ENCODE measurements at places on chromosomes 1 and 21.

DNA sequence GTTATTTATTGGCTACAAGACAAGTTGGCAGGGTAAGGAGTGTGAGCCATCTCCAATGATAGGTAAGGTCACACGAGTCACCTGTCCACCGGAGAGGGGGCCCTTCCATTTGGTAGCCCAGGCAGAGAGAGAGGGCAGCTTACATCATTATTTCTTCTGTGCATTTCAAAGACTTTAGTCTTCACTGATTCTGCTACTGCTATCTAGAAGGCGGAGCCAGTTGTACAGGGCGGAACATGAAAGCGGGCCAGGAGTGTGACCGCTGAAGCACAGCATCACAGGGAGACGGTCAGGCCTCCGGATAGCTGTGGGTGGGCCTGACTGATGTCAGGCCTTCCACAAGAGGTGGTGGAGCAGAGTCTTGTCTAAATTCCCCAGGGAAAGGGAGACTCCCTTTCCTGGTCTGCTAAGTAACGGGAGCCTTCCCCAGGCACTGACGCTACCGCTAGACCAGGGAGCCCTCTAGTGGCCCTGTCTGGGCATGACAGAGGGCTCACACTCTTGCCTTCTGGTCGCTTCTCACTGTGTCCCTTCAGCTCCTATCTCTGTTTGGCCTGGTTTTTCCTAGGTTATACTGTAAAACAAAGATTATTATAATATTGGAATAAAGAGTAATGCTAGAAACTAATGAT lies 36.7 kb downstream of the ZNF695 start:
- DNase-seq = peak; percentile 8

GRCh38 chr1:11873395-11874257 lies 14.9 kb upstream of the NPPB start:
- DNase-seq = no peak

GRCh38 chr1:42962641-42963377 lies 4.1 kb upstream of the SLC2A1 start:
- no peak for DNase-seq

DNA sequence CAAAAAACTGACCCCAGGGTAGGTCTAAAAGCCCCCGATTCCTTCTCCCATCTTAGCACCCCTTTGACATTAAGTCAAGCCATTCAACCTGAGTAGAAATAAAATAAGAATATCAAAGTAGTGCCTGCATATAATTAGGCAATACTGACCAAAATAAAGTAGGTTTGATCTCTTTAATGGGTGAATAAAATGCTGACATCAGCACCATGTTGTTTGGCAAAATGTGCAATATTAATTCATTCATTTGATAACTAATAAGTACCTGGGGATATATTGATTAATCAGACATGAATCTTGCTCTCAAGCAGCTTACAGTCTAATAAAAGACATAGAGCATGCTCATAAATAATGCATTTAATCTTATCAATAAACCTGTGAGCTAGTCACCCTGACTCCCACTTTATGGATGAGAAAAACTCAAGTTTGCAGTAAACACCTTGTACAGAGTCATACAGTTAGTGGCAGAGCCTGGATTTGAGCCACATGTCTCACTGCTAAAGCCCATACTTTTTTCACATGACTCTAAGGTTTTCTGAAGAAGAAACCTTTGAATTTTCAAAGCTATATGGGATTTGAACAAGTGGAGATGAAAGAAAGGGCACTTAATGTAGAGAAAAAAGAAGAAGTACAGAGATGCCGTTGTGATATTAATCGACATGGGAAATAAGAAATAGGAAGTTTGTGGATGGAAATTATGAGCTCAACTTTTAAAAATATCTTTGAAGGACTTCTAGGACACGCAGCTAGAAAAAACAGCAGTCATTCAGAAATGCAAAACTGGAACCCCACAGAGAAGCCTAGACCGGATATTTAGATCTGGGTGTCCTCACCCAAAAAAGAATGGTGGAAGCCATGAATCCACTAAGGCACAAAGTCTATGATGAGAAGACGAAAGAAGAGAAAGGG lies 183.9 kb downstream of the TOMM20 start:
- no peak for DNase-seq

DNA sequence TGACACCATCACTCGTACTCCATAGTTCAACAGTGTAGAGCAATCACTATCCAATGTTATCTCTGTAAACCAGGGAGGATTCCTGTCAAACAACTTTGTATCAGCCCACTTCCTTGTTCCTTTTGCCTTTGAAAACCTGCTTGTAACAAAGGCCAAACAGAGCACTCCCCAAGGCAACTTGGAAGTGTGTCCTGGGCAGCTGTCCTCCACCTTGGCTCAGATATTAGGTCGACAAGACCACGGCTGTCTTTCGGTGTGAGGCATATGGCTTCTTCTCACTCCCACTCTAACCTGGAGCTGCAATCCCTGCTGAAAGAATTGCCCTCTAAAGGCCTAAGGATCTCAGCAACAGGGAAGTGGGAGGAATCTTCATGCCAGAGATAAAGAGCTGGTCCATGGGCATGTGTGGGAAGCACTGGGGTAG lies 66.7 kb downstream of the ITPKB start:
- DNase-seq = no peak

DNA sequence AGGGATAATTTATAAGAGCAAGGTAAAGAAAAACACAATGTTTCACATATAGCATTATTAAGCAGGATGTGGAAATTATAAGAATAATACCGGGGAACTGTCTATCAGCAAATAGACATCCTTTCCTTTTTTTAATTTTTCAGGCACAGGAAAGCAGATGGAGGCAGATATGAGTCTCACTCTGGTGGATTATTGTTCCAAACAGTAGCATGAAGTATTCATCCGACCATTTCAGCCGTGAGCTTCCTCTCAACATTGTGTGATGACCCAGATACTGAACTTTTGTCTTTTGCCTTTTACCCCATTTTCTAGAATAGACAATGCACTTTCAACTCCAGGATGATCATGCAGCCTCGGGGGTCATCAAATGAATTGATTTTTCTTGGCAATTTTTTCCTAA lies 599.8 kb downstream of the ADGRL2 start:
- no peak for DNase-seq

DNA sequence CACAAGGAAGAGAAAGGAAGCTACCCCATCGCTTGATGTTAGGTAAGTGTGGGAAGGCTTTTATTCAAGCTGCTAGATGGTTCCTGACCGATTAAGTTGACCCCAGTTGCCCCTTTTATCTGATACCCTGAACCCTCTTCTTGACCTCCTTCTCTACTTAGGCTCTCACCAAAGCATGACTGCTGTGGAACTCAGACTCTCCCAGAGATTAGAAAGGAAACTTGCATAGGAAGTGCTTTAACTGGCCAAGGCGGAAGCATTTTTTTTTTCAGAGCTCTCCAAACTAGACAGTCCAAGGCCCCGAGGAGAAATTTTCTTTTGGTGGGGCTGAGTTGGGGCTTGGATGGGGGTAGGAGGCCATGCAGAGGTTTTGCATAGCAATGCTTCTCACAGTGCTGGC lies 101.3 kb upstream of the USP24 start:
- no peak for DNase-seq

DNA sequence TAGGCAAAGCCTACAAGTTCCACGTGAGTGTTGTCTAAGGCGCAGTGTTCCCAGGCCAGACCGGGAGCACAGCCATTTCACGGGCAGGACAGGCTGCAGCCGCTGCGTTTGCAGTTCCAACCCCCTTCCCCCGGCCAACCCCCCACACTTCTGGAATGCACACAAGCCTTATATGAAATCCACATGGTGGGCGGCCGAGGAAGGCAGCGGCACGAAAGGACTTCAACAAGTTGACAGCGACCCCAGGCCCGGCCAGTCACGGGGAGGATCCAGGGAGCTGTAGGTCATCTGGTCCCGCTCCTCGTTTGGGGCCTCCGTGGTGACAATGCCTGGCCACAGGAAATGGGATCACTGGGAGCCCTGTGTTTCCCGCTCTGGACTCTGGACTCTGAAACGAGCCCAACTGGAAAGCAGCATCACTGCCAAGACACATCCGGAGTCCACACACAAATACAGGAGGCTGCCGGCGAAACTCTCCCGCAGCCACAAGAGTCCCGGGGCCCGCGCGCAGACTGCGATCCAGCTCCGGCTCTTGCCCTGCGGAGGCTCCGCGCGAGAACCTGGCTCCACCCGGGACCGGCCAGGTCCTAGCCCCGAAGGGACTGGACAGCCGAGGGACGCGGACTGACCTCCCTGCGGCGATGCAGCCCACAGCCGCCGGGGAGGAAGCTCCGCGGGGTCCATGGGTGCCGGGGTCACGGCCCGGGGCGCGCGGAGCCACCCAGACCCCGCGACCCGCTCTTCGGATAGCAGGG lies 794 bp downstream of the NID1 start:
- no peak for DNase-seq

- no peak for DNase-seq
Observed at GRCh38 chr21:36926989-36927718, 39.3 kb downstream of the HLCS start.

- DNase-seq = no peak
Observed at GRCh38 chr1:219460896-219461815, 151.7 kb downstream of the ZC3H11B start.

- no peak for DNase-seq
Observed at GRCh38 chr21:17554679-17555465, 42.0 kb downstream of the CXADR start.

GRCh38 chr1:50836117-50836516 lies 124.0 kb downstream of the FAF1 start:
- no peak for DNase-seq

- no peak for DNase-seq
Observed at GRCh38 chr1:65319141-65319540, 9.8 kb downstream of the DNAJC6 start.

- no peak for DNase-seq
Observed at GRCh38 chr1:173954179-173954578, 37.1 kb upstream of the SERPINC1 start.
